Sciatic nerve (tissue), 2 donors: ENCODE measurements at places on chromosomes 3 and 15. TPM values are rescaled to one million over a fixed set of nuclear protein-coding genes. Genes with fewer than 3 reads are reported as not detected.

Gene EBLN2
- 8.3 TPM for total RNA-seq

GRCh38 chr3:151219056-151219455 is 16.0 kb upstream of the GPR171 start:
- no peak for DNase-seq

DNA sequence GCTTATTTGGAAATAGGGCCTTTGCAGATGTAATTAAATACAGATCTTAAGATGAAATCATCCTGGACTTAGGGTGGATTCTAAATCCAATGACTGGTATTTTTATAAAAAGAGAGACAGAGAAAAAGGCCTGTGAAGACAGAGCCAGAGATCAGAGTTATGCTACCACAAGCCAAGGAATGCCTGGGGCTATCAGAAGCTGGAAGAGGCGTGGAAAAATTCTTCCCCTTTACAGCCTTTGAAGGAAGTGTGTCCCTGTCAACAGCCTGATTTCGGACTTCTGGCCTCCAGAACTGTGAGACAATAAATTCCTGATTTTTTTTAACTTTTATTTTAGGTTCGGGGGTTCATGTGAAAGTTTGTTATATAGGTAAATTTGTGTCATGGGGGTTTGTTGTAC is 154.1 kb upstream of the CADPS start:
- no peak for DNase-seq

- DNase-seq = no peak
Observed at GRCh38 chr15:67782691-67782991, 42.7 kb upstream of the SKOR1 start.

DNA sequence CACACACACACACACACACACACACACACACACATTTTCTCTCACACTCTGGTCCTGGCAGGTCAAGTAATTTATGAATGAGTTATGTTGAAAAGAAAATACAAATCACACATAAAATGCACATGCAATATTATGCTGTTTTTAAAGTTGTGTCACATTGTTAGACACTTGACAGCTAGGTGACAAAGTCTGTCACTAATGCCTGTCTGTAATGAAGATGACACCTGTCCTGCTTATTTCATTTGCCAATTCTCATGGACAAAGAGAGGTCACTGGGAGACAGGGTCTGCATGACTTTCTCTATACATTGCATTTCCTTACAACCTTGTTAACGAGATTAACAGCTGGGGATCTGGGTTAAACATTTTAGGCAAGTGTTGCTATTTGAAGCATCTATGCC is 71.2 kb downstream of the ARPP21 start:
- no peak for DNase-seq

Gene PLCB2
- 43.4 TPM for total RNA-seq

- no peak for DNase-seq
Observed at GRCh38 chr3:52110502-52110901, 43.7 kb downstream of the POC1A start.

Gene CACNA2D3
- 6.9 TPM for total RNA-seq

Gene SRGAP3
- 14.4 TPM for total RNA-seq

Gene SLC12A1
- not detected for total RNA-seq

DNA sequence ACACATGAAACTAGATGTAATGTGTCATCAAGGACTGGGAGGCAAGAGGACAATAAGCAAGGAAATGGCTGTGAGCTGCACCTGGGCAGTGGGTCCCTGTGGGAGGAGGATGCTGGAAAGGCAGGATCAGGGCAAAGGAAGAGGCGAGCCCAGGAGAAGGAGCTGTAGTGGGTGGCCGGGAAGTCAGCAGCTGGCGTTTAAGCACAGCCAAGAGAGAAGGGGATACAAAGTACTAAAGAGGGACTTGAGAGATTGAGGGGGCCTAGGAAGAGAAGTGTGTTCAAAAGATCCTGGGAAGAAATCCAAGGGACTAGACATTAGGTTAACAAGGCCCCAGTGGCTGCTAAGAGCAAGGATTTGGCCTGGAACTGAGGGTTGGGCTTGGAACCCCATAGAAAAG is 188.5 kb upstream of the SLC24A5 start:
- DNase-seq = no peak

- no peak for DNase-seq
Observed at GRCh38 chr3:51984269-51984647, 923 bp downstream of the ACY1 start.

- no peak for DNase-seq
Observed at GRCh38 chr3:81503026-81503425, 258.4 kb downstream of the GBE1 start.

GRCh38 chr15:62826561-62826960 is 216.0 kb upstream of the TPM1 start:
- no peak for DNase-seq

GRCh38 chr3:111591555-111591954 is 3.6 kb downstream of the ZBED2 start:
- DNase-seq = no peak

- DNase-seq = no peak
Observed at GRCh38 chr3:148648685-148649352, 48.9 kb upstream of the AGTR1 start.

GRCh38 chr3:127667119-127667681 is 5.6 kb upstream of the ABTB1 start:
- DNase-seq = no peak

Gene DLEC1
- 4.8 TPM for total RNA-seq

DNA sequence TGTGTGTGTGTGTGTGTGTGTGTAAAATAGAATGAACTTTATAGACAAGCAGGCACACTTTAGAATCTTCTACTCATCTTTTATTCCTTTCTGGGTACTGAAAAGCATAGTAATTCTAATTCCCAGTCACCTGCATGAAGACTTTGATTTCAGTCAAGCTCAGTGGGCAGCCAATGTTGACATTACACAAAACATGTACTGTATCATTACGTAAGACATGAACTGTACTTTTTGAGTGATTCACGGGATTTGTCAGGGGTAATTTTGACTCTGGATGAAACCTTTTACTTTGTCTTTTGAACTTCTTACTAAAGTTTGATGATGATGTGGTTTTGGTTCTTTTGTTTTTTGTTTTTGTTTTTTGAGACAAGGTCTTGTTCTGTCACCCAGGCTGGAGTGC is 38.8 kb downstream of the PTPRG start:
- DNase-seq = no peak

- no peak for DNase-seq
Observed at GRCh38 chr3:42183991-42184632, 81.9 kb downstream of the CCK start.

GRCh38 chr15:89399238-89400115 is 64.9 kb upstream of the POLG start:
- DNase-seq = no peak

Gene LYZL4
- not detected for total RNA-seq

- DNase-seq = no peak
Observed at GRCh38 chr3:171358181-171358880, 101.9 kb downstream of the TNIK start.

GRCh38 chr3:137199678-137200077 is 241.9 kb downstream of the IL20RB start:
- DNase-seq = no peak

- DNase-seq = no peak
Observed at GRCh38 chr3:61356685-61357084, 105.4 kb upstream of the FHIT start.

Gene ISLR2
- 1.5 TPM for total RNA-seq

- DNase-seq = no peak
Observed at GRCh38 chr3:180183346-180183745, 146.6 kb upstream of the PEX5L start.

Gene TRIM42
- not detected for total RNA-seq

DNA sequence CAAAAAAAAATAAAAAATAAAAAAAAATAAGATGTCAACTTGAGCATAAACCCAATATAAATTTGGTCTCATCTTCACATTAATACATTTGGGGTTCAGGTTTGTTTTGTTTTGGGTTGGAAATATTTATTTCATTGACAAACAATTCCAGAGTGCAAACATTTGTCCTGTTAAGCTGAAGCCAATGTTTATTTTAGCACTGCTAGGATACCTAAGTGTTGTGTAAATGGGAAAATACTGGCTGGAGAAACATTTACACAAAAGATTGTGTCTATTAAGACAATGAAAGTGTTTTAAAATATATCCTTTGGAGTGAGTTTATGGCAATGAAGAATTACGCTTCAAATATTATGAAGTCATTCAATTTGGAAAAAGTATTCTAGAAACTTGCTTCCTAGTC is 91.1 kb downstream of the MEIS2 start:
- no peak for DNase-seq

DNA sequence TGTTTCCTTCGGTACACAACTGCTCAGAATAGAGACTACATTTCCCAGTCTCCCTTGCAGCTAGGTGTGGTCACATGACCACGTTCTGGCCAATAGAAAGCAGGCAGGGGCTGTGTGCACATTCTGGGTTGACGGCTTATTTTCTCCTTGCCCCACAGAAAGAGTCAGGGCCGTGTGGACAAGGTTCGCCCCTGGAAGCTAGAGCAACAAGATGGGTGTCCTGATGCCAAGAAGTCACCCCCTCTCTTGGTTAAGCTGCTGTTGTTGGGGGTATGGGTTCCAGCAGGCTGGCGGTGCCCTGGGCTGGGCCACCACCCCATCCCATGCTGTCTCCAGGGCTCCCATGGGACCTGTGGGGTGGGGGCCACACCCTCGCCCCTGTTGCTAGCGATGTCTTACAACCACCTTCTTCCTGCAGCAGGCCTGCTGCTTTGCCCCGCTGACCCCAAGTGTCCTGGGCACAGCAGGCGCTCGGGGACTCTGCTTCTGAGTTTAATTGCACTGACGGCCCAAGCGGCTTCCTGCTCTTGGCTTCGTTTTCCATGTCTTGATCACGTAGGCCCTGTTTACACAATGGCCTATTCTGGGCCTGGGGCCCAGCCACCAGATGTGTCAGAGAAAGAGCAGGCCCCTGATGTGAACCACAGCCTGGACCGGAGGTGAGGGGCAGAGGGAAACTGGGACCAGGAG is 24.9 kb downstream of the ABTB1 start:
- DNase-seq = peak; percentile 86

Gene GUCA1C
- total RNA-seq = not detected

Gene GPR160
- total RNA-seq = 5.4 TPM

DNA sequence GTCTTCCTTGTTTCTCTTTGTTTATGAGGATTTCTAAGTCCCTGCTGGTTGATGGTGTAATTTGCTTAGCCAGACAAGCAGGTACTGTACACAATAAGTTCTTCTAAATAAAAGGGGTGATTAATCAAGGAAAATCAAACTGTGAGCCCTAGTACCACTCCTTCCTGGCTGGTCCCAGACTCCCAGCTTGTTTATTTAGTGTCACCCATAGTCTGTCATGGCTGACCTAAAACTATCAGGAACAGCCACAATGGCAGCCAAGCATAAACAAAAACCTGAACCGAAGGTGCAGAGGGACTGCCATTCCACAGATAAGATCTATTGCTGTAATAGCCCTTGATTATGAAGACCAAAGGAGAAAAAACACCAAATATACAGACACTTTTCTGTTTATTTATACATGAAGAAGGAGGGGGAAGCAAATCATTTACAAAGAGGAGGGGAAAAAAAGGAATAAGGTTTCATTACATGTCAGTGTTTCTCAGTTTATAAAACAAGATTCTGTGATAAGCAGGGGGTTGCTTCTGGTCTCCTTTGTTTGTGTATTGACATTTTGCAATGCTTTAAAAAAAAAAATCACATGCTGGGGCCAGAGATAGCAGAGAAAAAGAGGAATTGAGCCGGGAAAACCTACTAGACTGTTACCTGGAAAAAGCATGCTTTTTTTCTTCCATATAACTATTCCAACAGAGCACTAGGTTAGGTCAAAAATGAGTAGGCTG is 182.4 kb upstream of the DPH6 start:
- no peak for DNase-seq

Gene PP2D1
- total RNA-seq = not detected

GRCh38 chr3:38117163-38117716 is 19.7 kb downstream of the ACAA1 start:
- DNase-seq = no peak

DNA sequence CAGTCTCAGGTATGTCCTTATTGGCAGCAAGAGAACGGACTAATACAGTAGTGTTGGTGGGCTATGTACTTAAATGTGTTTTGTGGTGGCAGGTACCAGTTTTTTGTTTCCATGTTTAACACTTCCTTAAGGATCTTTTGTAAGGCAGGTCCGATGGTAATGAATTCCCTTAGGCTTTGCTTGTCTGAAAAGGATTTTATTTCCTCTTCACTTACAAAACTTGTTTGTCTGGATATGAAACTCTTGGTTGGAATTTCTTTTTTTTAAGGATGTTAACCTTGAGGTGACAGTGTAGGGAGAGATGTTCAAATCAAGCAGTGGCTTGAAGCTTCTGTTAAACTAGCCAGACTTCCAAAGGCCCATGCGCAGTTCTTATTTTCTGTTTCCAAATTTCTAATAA is 122.2 kb upstream of the FGF7 start:
- DNase-seq = no peak

Gene CISH
- total RNA-seq = 10.6 TPM

Gene SOX14
- not detected for total RNA-seq

GRCh38 chr15:87732976-87733375 is 523.6 kb downstream of the NTRK3 start:
- no peak for DNase-seq

Gene CCR9
- 0.31 TPM for total RNA-seq

DNA sequence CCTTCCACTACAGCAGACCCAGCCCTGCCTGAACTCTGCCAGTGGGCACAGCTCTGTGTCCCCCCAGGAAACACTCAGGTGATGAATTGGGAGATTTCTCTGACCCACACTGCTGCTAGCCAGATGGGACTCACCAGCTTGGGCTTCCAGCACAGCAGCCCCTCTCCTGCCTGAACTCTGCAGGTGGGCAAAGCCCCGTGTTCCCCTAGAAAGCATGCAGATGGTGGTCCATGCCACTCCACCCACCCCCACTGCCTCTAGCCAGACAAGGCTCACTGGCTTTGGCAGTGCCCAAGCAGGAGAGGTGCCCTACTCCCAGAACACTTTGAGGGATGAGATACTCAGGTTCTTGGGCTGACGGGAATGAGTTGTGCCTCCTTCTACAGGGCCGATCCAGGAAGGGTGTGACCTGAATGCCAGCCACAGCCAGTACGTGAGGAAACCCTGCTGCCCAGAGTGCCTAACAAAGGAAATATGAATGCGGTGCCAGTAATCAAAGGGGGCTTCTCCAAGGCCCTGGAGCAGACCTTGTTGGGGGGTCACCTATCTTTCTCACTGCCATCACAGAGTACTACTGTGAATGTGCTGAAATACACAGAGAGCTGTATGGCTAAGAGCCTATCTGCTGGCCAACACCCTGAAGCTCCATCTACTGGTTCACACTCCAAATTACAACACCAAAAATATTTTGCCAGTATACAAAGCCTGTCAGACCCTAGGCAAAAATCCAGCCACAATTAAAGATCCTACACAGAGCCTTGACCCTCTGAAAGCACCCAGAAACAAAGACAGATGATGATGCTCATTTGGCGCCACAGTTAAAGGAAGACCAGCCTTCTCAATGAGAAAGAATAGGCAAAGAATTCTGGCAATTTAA is 61.9 kb downstream of the BTLA start:
- no peak for DNase-seq
